ENCODE measurements at places on chromosomes 1 and 21.
A peak's percentile ranks its signal among the peaks of the same experiment; 100 is the strongest.

GRCh38 chr1:177002891-177003290 lies 161.6 kb downstream of the ASTN1 start:
- DNase-seq, result no peak

GRCh38 chr1:29845910-29846309 lies 609.6 kb downstream of the PTPRU start:
- DNase-seq, result no peak

GRCh38 chr1:159983681-159984080 lies 29.6 kb upstream of the SLAMF9 start:
- no peak for DNase-seq

DNA sequence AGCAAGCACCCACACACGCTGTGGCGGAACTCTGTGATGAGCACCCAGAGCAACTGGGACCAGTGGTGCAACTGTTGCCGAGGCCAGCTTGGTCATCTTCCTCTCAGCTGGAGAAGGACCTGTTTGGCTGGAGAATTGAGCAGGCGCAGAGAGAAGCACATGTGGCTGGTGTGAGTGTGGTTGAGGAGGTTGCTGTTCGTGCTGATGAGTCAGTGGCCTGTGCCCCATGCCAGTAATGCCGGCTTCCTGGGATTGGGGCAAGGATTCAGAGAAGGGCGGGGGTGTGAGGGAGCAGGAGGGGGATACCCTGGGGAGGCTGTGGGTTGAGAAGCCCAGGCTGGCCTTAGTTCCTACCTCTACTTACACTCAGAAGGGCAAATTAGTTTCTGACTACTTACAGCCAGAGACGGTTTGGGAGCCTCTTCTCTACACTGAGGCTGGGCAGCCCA lies 57.5 kb upstream of the EPS8L3 start:
- DNase-seq, result no peak

DNA sequence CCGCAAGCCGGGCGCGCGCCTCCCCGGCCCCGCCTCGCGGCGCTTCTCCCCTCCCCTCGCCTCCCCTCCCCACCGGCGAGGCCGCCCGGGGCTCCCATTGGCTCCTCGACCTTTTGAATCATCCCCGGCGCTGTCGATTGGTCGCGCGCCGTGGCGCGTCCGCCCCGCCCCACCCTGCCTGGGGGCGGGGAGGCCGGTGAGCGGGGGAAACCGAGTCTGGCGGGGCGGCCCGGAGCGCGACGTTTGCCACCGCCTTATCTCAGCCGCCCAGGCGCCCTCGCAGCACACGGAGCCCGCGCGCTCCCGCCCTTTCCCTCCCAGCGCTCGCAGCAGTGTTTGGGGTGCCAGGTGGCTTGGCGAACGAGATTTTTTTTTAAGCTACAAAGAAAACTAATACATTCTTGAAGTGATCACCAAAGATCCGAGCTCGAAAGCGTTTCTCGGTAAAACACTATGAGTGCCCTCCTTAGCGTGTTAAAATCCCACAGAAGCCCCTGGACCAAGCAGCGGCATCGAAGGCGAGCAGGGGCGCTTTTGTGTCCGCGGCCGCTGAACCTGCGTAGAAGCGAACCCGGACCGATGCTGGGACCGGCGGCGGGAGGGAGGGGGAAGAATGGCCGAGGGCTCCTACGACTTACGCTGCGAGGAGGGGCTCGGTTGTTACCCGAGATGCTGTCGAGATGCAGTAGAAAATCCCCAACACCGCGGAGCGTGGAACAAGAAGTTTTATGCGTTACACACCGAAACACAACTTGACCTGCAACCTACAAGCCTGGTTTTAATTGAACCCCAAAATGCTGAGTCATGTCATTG lies 436 bp upstream of the LBR start:
- peak; percentile 58 for DNase-seq

DNA sequence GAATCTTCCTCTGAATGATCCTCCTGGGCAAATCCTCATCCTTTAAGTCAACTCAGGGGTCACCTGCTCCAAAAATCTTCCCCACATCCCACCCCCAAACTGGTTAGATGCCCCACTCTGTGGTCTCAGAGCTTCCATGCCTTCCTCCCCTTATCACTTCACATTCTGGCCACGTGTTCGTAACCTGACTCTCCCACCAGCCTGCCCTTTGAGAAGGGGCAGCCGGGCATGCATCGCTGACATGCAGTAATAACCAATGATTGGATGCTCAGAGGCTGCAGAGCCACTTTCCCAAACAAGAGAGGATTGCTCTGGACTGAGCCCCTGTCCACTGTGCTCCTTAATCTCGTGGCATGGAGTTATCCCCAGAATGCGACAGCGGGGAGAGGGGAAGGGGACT lies 7.0 kb downstream of the LELP1 start:
- no peak for DNase-seq

DNA sequence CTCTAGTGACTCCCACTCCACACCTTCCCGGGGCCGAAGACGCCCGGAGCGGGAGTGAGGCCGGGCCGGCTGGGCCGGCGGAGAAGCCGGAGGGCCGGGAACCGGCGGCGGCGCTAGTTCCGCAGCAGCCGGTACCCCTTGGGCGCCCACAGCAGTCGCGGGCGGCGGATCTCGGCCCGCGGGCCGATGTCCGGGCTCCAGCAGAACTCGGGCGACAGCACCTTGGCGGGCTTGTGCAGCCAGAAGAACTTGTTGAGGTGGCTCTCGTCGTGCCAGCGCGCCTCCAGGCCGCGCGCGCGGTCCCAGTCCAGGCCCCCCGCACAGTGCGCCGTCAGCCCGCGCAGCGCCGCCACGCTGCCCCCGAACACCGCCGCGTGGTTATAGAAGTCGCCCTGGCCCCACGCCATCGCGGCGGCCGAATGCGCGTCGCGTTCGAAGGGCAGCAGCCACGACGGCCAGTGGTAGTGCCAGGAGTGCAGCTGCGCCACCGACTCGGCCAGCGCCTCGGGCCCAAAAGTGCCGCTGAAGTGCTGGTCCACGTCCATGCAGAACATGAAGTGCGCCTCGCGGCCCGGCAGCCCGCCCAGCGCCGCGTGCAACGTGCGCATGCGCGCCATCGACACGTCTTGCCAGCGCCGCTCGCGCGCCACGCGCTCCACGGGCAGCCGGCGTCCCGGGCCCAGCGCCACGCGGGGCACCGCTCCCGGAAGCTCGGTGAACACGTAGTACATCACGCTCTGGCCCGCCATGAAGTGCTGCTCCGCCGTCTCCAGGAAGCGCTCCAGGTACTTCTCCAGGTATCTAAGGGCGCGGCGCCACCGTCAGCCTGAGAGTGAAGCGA lies 14.0 kb downstream of the A3GALT2 start:
- no peak for DNase-seq

- no peak for DNase-seq
Measured at GRCh38 chr1:222441066-222441465, 106.8 kb downstream of the HHIPL2 start.

GRCh38 chr1:209634005-209634737 lies 18.1 kb downstream of the LAMB3 start:
- no peak for DNase-seq
